ENCODE measurements at places on chromosomes 11 and 22. TPM values are rescaled to one million over a fixed set of nuclear protein-coding genes. Genes with fewer than 3 reads are reported as not detected.

- peak; percentile 46 for DNase-seq
These were observed 42.5 kb downstream of the LARGE2 start for GRCh38 chr11:45964911-45965389.

GRCh38 chr11:96464700-96465307 is 75.0 kb downstream of the JRKL start:
- no peak for DNase-seq

DNA sequence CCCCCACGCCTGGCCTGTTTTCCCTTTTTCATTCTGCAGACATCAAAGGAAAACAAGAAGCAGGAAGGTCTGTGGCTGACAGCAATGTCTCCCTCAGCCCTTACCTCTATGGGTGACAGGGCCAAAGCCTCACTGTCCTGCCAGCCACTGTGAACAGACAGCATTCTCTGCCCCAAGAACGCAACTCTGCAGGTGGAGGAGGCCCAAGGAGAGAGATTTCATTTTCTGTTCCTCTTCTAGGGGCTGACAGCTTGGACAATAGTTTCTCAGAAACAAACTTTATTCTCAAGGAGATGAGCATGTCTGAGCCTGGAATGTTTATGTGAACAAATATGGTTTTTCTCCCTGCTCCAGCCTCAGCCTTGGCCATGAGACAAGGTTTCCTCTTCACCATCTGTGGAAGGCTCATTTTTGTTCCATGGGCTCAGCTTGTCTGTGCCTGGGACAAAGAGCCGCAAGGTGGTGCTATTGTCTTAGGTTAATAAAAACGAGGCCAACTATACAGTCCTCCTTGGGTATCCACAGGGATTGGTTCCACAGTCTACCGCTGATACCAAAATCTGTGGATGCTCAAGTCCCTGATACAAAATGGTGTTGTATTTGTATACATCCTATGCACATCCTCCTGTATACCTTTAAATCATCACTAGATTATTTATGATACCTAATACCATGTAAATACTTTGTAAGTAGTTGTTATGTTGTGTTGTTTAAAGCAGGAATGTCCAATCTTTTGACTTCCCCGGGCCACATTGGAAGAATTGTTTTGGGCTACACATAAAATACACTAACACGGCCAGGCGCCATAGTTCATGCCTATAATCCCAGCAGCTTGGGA is 5.8 kb downstream of the PIWIL3 start:
- peak; percentile 11 for DNase-seq

DNA sequence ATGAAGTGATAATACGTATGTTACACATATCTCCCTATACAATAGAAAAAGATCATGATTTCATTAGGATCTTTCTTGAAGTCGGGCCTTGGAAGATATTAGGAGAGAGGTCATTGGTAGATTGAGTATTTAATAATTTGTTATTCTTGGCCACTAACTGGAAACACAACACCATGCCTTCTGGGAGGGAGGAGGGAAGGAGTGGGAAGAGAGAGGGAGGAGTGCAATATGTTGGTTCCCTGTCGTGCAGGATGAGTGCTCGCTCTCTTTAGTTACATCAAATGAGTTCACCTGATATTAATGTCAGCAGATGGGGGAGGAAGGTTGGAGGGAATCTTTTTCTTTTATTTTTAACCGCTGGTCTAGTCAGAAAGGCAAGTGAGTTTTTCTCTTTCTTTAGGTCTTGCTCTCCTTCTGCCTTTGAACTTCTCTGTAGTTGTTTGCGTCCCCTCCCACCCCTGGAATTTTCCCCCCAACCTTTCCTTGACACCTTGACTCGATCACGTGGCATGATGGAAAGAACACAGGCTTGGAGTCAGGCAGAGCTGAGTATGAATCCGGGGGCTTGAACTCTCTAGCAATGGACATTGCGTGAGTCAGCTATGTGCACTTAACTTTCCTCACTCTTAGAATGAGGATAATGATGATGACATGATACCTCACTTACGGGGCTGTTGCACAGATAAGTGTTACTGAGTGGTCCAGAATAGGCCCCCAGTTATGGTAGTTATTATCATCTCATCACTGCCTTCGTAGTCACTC is 6.2 kb downstream of the ADAMTS15 start:
- no peak for DNase-seq

- DNase-seq: no peak
These were observed 9.1 kb upstream of the MICAL2 start for GRCh38 chr11:12101318-12101717.

GRCh38 chr11:18761144-18761543 is 30.5 kb downstream of the PTPN5 start:
- no peak for DNase-seq

SLC22A25 gene
- total RNA-seq: not detected

WNT7B gene
- not detected for total RNA-seq
